ENCODE measurements at places on chromosomes 1 and 21.

- DNase-seq, result no peak
These were observed 50.3 kb downstream of the PGM1 start for GRCh38 chr1:63643517-63643916.

- DNase-seq, result no peak
These were observed 54.3 kb upstream of the C1orf198 start for GRCh38 chr1:230922620-230923019.

DNA sequence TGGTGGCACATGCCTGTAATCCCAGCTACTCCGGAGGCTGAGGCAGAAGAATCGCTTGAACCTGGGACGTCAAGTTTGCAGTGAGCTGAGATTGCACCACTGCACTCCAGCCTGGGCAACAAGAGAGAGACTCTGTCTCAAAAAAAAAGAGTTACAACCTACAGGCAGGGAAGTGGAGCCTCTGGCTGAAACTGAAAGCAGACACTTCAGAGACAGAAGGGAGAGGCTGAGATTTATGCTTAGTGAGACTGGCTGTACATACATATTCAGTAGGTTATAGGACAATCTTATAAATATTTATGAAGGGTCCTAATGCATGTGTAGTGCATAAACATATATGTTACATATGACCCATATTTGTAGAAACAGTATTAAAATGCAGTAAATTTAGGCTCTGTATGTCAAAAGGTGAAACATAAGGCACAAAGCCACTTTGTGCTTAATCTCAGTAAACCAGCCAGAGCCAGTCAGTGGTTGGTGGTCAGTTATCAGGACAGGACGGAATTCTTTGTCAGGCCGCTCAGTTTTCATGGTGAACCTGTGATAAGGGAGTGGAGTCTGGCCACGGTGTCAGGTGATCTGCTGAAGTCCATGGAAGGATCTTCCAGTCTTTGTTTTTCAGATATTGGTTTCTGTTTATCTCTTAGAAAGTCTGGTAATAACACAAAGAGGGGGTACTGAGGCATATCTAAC is 13.7 kb downstream of the RHEX start:
- no peak for DNase-seq

DNA sequence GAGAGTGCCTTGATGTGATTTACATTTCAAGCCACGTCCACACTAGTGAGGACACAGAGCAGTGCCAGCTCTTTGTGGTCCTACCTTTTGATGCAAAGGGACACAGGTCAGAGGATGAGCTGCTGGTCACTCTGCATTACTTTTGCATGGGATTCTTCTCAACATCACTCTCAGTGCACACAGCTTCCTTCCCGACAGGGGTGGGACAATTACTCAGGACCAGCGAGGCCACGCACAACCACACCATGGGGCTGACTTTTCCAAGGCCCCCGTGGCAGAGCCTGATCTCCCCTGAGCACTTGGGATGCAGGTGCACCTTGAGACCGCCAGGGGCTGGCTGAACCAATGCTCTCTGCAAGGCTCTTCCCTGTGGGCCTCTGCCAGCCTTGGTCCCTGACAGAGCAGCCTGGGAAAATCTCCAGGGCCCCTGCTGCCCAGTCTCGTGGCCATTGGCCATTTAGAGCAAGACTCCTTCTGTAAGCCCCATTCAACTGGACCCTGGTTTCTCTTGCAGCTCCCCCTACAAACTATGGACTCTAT is 13.2 kb upstream of the PRAMEF12 start:
- no peak for DNase-seq

- no peak for DNase-seq
These were observed 8.0 kb downstream of the RIIAD1 start for GRCh38 chr1:151729157-151729965.

GRCh38 chr1:40896482-40896881 is 34.3 kb upstream of the CITED4 start:
- no peak for DNase-seq

DNA sequence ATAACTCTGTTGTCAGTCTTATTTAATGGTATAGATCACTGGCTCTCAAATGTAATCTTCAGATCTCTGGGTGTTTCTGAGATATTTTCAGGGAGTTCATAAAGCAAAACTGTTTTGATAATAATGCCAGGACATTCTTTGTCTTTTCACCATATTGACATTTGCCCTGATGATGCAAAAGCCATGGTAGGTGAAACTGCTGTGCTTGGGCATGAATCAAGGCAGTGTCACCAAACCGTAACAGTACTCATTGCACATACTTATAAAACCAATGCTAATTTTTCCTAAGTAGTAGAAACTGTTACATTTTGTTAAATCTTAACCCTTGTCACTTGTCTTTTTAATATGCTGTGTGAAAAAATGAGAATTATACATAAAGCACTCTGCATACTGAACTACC is 76.0 kb downstream of the RPS6KC1 start:
- no peak for DNase-seq

DNA sequence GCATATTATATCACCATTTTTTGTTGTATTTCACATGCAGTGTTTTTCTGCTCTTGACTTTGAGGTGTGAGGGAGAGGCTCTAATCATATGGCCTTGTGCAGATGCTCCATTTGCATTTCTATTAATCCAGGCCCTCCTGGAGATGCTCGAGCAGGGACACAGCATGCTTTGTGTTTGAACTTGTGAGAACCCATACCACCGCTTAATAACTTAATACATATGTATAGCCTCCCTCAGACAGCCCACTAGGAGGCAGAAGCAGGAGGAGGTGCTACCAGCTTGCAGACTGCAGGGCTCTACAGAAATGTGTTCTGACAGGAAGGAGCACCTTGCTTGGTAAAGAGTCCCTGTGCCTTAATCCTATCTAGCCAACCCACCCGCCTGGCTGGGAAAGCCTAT is 155.2 kb downstream of the BARHL2 start:
- no peak for DNase-seq

- no peak for DNase-seq
These were observed 183.6 kb downstream of the NR5A2 start for GRCh38 chr1:200211157-200211556.

DNA sequence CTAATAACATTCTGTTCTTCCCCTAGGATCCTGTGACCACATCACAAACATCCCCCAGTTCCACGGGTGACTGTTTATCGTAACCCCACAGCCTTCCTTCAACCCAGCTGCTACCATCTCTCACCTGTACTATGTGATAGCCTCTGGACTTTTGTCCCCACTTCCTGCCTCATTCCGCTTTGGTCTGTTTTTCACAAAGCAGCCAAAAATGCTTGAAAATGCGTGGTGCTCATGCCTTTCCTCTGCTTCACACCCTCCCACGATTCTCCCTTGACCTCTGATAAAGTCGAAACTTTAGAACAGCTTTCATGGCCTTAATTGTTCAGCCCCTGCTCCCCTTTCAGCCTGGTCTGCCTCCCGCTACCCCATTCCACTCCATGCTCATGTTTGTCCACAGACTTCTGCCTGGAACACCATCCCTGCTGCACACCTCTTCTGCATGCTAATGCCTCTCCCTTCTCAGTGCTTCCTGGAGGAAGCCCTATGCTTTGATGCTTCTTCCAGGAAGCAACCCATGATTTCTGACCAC is 165.6 kb downstream of the PLPP3 start:
- DNase-seq, result no peak

DNA sequence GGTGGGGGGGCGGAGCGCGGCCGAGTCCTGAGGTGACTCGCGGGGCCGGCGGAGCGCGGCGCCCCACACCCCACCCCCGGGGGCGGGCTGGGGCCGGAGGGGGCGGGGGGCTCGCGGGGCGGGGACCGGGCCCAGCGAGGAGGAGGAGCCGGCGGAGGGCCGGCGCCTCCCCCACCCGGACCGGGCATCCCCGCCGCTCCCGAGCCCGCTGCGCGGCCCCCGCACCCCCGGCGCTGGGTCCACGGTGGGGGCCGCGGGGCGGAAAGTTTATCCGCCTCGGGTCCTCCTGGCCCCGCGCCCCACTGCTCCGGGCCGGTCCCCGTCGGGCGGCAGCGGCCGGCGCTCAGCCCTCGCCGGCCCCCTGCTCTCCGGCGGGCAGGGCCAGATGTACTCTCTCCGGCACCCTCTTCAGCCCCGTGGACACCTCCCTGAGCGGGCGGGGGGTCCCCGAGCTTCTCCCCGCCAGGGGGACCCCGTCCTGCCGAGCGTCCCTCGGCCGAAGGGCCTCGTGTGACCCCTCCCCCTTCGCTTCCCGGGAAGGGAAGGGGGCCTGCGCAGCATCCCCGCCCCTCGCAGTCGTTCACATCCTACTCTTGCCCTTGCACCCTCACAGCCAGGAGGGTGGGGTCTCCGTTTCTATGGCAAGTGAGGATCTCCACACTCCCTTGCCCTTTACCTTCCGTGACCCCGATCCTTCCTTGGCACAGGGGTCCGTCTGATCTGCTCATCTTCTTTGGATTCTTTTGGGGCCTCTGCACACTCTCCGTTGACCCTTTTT is 663 bp downstream of the CAMTA1 start:
- DNase-seq, result peak; percentile 29

DNA sequence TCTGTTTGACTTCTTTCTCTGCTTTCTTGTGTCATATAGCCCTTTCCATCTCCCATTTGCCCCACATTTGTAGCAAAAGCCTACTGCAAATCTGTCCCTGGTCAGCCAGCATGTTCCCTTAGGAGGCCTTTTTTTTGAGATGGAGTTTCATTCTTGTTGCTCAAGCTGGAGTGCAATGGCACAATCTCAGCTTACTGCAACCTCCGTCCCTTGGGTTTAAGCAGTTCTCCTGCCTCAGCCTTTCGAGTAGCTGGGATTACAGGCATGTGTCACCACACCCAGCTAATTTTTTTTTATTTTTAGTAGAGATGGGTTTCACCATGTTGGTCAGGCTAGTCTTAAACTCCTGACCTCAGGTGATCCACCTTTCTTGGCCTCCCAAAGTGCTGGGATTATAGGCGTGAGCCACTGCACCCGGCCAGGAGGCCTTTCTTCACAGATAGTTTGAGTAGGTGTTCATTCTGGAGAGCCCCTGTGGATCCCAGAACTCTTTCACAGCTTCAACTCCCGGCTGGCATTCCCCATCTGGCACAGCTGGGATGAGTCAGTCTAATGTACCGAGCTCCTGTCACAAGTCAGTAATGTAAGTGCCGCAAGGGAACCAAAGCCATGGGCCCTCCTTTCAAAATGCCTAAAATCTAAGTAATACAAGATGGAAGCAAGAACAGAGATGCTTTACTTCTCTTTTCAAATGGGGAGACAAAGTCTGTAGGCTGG is 9.4 kb upstream of the NHLH1 start:
- no peak for DNase-seq

- no peak for DNase-seq
These were observed 98.0 kb upstream of the TMPRSS2 start for GRCh38 chr21:41605934-41606285.

GRCh38 chr1:198201956-198202784 is 45.4 kb downstream of the NEK7 start:
- no peak for DNase-seq

- DNase-seq, result no peak
These were observed 312.3 kb downstream of the RRAGC start for GRCh38 chr1:38547321-38547720.

DNA sequence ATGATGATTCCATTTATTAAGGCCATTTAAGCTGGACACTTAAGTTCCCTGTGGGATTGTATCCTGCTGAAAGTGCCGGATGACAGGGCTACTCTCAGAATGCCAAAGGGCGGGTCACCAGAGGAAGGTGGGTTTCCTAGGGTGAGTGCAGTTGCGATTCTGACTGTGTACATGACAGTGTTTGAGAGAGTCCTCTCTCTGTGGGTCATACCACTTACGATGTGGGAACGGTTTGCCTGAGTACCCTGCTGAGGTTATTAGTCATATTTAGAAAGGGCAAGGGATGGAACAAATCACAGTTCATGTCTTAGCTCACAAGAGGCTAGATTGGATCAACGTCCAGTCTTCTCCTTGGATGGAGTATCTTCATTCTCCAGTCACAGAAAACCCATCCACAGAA is 461.9 kb downstream of the CAMTA1 start:
- DNase-seq, result no peak

Measured in T follicular helper cell (primary cell).